Activated CD4-positive, alpha-beta T cell treated with anti-CD3 and anti-CD28 coated beads, Interleukin-2, amount 50 U/mL, for 16 hours (primary cell): ENCODE measurements at places on chromosomes 3 and 15.

GRCh38 chr3:45915518-45916231 lies 27.6 kb upstream of the CXCR6 start:
- peak; percentile 91 for DNase-seq

- DNase-seq = no peak
Observed at GRCh38 chr15:90101130-90101968, 919 bp downstream of the IDH2 start.

- no peak for DNase-seq
Observed at GRCh38 chr15:98941595-98942255, 65.9 kb downstream of the PGPEP1L start.

GRCh38 chr3:150421256-150421655 lies 13.2 kb downstream of the TSC22D2 start:
- DNase-seq = no peak

DNA sequence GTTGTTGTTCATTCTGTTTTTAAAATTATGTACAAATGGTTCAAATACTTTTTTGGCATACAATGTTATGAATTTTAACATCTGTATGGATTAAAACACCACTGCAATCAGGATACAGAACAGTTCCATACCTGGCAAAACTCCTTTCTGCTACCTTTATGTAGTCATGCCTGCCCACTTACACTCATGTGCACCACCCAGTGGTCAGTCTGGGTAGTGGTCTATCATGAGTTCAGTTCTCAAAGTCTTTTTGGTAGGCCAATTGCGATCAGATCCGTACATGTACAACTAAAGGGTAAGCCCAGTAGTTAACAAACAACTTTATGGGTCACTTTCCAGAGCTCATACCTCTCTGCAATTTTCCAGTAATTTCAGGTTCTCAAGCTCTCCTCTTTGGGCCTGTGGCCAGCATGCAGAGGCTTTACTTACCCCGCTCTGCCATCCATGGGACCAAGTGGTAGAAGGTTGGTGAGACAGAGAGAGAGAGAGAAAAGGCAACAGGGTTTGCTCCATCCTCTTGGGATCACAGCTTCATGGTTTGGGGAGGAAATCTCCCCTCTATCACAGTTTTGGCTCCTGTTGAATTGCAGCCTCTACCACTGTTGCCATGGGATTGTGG lies 63.9 kb upstream of the FAM98B start:
- peak; percentile 63 for DNase-seq
